ENCODE measurements at places on chromosomes 11 and 22. TPM values are rescaled to one million over a fixed set of nuclear protein-coding genes. Genes with fewer than 3 reads are reported as not detected.

Gene TRMT2A
- 89.8 TPM for total RNA-seq

GRCh38 chr22:27073601-27074425 lies 416.4 kb downstream of the MIAT start:
- DNase-seq: no peak

Gene HBE1
- total RNA-seq: not detected

DNA sequence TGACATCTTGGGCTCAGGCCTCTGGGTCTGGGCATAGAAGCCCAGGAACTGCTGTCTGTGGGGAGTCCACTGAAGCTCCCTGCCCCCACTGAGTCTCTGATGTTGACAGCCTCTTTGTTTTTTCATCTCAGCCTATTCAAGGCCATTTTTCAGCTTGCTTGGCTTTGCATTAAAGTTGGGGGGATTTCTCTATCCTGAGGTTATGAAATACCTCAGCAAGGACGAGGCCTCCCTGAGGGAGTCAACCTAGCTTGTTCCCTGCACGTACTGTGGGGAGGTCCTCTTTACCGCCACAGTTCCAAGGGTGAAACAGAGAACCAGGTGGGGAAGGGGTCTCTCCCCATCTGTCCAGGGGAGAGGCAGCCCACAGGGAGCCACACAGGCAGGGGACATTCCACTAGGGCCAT lies 8.4 kb downstream of the KCNQ1OT1 start:
- no peak for DNase-seq

Gene OR52I1
- not detected for total RNA-seq

- peak; percentile 54 for DNase-seq
Observed at GRCh38 chr11:130560000-130560780, 111.7 kb downstream of the ADAMTS15 start.

Gene C11orf86
- not detected for total RNA-seq

DNA sequence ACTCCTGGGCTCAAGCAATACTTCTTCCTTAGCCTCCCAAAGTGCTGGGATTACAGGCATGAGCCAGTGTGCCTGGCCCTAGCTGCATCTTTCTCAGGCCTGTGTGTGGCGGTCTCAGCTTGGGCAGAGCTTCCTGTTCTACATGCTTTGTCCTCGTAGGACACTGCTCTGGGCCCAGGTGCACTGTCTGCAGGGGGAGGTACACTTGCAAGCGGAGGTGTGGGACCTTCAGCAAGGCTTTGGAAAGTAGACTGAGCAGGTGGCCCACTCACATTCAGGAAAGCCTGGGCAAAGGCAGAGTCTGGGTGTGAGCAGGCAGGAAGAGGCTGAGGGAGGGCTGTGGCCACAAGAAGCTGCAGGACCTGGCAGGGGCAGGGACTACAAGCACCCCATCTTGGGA lies 33.6 kb upstream of the SUSD2 start:
- no peak for DNase-seq

GRCh38 chr11:74493791-74494630 lies 487 bp upstream of the LIPT2 start:
- no peak for DNase-seq

GRCh38 chr11:110762590-110762989 lies 50.4 kb upstream of the ARHGAP20 start:
- DNase-seq: no peak

GRCh38 chr22:33717694-33718396 lies 202.4 kb downstream of the LARGE1 start:
- no peak for DNase-seq

DNA sequence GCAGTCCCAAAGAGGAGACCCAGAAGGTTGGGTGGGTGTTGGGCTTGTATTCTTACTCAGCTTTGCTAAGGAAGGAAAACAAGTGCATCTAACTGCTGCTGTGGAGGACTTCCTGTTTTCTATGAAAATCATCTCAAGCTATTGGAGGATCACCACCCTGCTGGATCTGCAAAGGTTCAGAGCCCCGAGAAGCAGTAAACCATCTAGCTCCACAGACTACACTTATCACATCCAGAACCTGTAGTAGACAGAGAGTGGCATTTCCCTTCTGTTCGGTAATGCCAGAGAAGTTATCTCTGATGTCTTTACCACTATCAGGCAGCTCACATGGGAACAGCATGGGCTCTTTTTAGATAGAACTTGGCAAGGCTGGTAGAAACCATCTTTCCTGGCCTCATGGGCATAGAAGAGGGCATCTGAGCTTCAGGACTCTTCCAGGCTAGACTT lies 21.7 kb downstream of the KCNJ1 start:
- DNase-seq: no peak

Gene RIMBP3B
- total RNA-seq: 0.47 TPM

Gene DKK3
- total RNA-seq: 53.2 TPM

GRCh38 chr22:40285513-40285912 lies 60.8 kb upstream of the ADSL start:
- no peak for DNase-seq

All from spleen (tissue), 13 donors.